ENCODE measurements at places on chromosomes 4 and X.
A peak's percentile ranks its signal among the peaks of the same experiment; 100 is the strongest.

DNA sequence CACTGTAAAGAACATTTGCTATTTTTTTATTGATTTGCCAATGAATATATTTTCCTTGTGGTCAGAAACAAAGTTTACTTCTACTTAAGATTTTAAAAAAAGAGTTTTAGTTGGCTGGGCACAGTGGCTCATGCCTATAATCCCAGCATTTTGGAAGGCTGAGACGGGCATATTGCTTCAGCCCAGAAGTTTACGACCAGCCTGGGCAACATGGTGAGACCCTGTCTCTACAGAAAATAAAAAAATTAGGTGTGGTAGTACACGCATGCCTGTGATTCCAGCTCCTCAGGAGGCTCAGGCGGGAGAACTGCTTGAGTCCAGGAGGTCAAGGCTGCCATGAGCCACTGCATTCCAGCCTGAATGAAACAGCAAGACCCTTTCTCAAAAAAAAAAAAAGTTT is 36.8 kb downstream of the LRP2BP start:
- DNase-seq = no peak

- DNase-seq = no peak
Measured at GRCh38 chrX:130799393-130799792, 103.6 kb downstream of the ENOX2 start.

GRCh38 chr4:1192091-1192492 is 19.7 kb upstream of the SPON2 start:
- peak; percentile 84 for DNase-seq

DNA sequence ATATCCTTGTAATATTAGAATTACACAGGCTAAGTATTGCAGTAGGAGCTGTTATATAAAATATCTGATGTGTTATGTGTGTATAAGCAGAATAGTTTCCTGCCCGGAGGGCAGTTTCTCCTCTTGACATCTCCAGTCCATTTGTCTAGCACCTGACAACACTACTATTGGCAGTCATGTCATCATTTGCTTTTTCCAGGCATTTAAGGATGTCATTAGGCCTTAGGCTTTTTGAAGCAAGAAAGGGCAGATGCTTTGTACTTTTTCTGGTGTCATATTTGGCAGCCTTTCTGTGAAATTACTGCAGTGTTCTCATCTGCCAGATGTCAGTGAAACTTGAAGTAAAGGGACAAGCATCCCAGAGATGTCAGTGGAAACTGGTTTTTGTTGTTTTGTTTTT is 2017.6 kb upstream of the IGFBP7 start:
- no peak for DNase-seq

GRCh38 chr4:47050761-47051725 is 19.7 kb downstream of the GABRB1 start:
- no peak for DNase-seq

DNA sequence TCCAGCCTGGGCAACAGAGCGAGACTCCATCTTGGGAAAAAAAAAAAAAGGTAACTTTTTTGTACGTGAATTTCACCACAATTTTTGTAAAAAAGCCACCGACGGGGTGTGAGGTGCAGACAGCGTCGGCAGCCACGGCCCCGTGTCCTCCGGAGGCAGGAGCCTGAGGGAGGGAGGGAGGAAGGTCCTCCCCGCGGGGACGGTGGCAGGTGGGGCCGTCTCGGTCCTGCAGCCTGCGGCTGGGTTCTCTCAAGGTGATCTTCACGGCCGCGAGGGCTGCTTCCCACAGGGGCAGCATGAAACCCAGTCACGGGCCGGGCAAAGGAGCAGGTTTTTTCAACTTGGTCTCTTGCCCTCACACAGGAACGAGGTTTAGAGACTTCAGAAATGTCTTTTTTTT is 14.0 kb downstream of the PLCXD1 start:
- DNase-seq = no peak

GRCh38 chrX:5113128-5113527 is 1115.5 kb downstream of the NLGN4X start:
- DNase-seq = no peak

DNA sequence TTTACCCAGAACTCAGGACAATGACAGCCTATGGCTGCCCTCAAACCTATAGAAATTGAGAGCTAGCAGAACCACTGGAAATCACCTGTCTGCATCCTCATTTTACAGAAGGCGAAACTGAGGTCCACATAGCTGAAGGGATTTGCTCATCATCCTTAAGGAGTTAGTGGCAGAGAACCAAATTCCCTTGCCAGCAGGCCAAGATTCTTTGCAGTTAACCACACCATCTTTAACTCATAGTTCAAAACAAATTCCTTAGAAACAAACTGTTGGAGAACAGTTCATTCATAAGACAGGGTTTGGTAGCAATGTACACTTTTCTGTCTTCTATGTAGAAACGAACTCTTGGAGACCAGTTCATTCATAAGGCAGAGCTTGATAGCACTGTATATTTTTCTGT is 37.9 kb upstream of the RAP2C start:
- DNase-seq = no peak

GRCh38 chr4:104501290-104501689 is 6.6 kb upstream of the CXXC4 start:
- no peak for DNase-seq

DNA sequence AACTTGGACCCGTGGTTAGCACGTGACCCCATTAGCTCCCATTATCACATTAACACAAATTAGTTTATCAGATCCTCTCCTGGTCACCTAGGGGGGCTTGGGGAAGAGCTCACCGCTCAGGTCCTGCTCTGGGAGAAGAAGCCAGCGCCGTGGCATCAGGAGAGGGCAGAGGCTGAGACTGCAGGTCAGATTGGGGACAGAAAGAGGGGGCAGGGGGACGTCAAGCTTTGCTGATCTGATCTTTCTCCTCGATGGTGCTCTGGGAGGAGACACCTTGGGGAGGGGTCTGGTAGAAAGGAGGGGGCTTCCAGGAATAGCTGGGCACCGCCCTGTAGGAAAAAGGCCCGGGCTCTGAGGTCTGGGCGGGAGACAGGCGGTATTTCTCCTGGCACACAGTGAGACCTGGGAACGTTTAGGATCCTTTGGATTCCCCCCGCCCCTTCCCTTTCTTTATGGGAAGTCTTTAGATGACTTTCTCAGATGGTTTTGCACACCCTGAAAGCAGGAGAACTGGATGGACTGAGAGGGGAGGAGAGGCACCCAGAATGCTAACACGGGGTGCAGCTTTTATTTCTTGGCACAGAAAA is 9.1 kb upstream of the ELF4 start:
- no peak for DNase-seq

DNA sequence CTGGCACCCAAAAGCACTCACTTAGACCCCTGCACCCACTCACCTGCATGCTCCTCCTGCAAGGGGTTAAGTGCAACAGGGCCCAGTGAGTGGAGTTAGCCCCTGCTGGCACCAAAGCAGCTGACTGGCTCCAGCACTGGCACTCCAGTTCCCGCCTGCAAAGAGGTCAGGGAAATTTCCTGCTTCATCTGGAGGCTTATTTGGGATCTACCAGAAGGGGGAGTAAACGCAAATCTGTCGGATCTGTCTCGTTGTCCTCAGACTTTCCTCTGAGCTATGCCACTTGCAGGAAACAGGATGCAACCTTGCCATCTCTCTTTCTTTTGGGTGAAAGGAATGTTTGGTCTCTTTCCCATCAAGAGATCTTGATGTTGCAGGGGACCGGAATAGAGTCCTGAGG is 435.6 kb downstream of the PCDH10 start:
- no peak for DNase-seq

GRCh38 chr4:149891426-149891825 is 75.8 kb upstream of the IQCM start:
- DNase-seq = no peak

GRCh38 chr4:4490041-4490440 is 51.8 kb downstream of the STX18 start:
- no peak for DNase-seq

GRCh38 chr4:3184725-3185124 is 64.2 kb upstream of the MSANTD1 start:
- DNase-seq = no peak

DNA sequence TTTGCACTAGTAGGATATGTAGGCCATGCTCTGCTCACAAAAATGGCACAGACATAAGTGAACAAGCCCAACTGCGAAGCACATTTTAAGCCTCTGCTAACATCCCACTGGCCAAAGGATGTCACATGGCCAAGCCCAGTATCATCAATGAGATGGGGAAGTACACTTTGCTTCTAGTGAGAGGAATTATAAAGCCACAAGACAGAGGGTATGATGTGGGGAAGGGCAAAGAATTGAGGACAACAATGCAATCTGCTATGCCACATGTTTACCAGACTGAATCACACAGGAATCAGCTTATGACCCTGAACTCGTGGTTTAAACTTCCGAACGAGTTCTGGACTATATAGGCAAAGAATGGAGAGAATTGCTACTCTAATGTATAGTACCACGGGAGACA is 39.1 kb downstream of the SUPT20HL1 start:
- DNase-seq = no peak

- no peak for DNase-seq
Measured at GRCh38 chrX:41475591-41476241, 28.6 kb downstream of the NYX start.

DNA sequence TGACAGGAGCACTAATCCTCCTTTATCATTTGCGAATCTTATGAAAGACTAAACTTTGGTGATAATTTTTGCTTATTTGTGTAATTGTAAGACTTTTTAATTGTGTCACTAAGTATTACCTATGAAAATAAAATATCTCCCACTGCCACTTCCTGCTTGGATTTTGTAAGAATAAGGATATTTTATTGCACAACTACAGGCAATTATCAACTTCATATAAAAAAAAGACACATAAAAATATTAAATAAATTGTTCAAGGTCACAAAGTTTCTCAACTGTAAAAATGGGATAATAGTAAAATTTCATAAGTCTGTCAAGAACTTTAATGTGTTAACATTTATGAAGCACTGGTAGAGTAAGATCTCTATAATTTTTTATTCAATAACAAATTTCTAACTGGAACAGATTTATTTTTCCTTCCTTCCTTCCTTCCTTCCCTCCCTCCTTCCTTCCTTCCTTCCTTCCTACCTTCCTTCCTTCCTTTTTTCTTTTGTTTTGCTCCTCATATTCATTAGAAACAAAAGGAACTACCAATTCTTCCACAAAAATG is 527.6 kb upstream of the FAM47C start:
- DNase-seq = no peak

- no peak for DNase-seq
Measured at GRCh38 chr4:120078216-120078615, 11.6 kb upstream of the MAD2L1 start.

- no peak for DNase-seq
Measured at GRCh38 chr4:125791896-125792295, 477.1 kb downstream of the FAT4 start.

DNA sequence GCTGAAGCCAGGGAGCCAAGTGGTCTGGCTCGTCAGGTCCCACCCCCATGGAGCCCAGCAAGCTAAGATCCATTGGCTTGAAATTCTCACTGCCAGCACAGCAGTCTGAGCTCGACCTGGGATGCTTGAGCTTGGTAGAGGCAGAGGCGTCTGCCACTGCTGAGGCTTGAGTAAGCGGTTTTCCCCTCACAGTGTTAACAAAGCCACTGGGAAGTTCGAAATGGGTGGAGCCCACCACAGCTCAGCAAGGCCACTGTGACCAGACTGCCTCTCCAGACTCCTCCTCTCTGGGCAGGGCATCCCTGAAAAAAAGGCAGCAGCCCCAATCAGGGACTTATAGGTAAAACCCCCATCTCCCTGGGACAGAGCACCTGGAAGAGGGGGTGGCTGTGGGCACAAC is 353.8 kb downstream of the NAP1L3 start:
- DNase-seq = no peak

- no peak for DNase-seq
Measured at GRCh38 chr4:11183356-11183740, 245.3 kb downstream of the HS3ST1 start.

GRCh38 chrX:101774340-101774739 is 114.7 kb upstream of the ARMCX2 start:
- DNase-seq = no peak

DNA sequence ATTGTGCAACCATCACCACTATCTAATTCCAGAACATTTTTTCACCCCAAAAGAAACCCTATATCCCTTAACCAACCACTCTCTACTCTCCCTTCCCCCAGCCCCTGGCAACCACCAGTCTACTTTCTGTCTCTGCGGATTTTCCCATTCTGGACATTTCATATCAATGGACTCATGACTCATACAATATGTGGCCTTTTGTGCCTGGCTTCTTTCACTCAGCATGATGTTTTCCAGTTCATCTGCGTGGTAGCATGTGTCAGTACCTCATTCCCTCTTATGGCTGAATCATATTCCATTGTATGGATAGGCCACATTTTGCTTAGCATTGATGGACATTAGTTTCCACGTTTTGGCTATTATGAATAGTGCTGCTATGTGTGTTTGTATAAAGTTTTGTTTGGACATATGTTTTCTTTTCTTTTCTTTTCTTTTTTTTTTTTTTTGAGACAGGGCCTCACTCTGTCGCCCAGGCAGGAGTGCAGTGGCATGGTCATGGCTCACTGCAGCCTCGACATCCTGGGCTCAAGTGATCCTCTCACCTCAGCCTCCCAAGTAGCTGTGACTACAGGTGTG is 335.4 kb downstream of the BCOR start:
- DNase-seq = no peak

GRCh38 chr4:102405821-102406401 is 60.6 kb upstream of the SLC39A8 start:
- no peak for DNase-seq

Data from left forelimb (tissue), 1 donor.